ENCODE measurements at places on chromosomes 5 and 9. TPM values are rescaled to one million over a fixed set of nuclear protein-coding genes. Genes with fewer than 3 reads are reported as not detected.

DNA sequence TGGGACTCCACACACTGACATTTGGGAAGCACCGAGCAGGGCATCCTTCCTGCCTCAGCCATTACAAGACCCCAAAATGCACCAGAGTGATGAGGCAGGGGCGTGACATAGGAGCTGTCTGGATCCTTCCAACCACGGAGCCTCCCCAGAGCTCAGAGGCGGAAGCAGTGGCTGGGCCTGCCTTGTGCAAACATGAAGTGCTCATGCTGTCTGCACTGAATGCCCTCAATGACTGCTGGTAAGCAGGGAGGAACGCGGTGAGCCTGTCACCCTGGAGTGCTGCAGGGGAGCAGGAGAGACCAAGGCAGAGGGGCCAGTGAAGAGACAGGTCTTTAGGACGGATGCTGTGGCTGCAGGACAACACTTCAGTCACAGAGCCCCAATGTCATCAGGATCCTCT is 60.2 kb upstream of the HRH2 start:
- DNase-seq: no peak

DNA sequence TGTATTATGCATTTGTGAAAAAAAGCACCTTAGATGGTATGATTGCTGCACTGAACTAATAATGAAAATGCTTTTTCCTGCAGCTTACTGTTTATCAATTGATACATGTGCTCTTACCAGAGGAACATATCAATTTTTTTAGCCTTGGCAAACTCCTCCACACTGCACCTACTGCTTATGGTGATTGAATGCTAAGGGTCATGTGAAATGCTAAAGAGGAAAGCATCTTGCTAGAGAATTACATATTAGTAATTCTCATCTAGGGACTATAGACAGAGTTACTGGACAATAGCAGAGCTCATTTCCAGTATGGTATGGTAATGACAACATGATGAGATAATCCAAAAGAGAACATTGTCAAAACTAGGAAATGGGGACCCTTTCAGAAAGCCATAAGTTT is 817.1 kb downstream of the CDH12 start:
- no peak for DNase-seq

- no peak for DNase-seq
Measured at GRCh38 chr5:61455179-61456006, 123.3 kb downstream of the ZSWIM6 start.

GRCh38 chr9:106862821-106863720 is at the start of gene ZNF462:
ZNF462 (plus strand) TSS chr9:106863166; CDS start chr9:106923384, 60,218 bp downstream.
- no peak for DNase-seq

- no peak for DNase-seq
Measured at GRCh38 chr5:138745268-138745667, 8.0 kb upstream of the CTNNA1 start.

DNA sequence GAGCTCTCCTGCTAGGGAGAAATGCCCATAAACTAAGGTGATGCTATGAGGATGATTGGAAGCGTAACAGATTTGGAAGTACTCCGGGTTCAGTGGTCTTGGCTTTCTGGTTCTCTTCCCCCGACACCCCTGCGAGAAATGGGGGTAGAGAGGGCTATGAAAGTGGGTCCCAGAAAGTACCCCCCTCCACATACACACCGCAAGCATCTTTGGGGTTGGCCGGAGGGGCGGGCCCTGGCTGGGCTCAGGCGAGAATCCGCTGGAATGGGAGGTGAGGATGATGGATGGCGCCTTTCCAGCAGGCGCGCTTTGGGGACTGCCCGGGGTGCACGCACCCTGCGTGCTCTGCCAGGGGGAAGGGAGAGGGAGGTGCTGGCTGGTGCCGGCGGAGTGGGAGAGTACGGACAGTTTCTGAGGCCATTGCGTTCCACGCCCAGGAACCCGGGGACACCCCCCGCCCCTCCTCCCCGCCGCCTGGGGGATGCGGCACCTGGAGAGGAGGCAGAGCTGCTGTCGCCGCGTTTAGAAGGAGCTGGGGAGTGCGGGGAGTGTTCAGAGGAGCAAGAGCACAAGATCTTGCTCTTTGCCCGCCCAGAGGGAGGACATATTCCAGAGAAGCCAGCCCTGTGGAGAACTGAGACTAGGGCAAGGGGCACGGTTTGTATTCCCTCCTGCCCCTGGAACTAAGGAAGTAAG is 1.9 kb downstream of the PCSK5 start:
- DNase-seq: no peak

GRCh38 chr5:1405539-1406530 is 39.4 kb downstream of the SLC6A3 start:
- no peak for DNase-seq

DNA sequence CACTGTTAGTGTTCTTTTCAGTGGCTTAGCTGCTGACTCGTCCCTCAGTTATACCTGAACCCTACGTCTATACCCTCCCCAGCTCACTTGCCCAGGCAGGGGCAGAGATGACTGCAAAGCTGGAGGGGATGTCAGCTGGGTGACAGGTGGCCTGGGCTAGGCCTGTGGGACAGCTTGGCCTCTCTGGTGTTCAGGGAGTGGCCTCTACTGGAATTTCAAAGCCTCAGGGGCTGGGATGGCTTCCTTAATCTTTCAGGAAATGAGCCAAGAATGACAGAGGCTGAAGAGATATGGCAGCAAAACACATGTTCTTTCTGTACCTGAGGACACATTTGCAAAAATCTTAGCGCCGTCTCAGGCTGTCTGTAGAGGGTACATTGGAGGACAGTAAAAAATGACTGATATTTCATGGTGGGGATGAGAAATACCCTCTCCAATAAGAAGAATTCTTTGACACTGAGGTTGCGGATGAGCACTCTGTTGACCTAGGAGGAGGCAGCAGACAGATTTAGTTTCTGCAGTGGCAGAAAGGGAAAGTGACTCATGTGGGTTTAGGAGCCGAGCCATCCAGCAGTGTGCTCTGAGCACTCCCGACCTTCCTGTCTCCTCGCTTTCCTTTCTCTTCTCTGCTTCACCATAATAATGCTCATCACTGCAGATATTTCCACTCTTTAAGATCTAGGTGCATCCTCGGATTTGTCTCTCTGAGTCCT is 54.4 kb downstream of the ENTREP1 start:
- DNase-seq: no peak

GRCh38 chr5:159208514-159209437 is 577 bp downstream of the RNF145 start:
- DNase-seq: no peak

- DNase-seq: no peak
Measured at GRCh38 chr9:8534828-8535227, 735.2 kb upstream of the DMAC1 start.

GRCh38 chr9:70049236-70049635 is 5.6 kb downstream of the MAMDC2 start:
- DNase-seq: peak; percentile 30

- peak; percentile 41 for DNase-seq
Measured at GRCh38 chr5:32223972-32224609, 50.0 kb upstream of the GOLPH3 start.

GRCh38 chr5:33312571-33313549 is 127.9 kb upstream of the TARS1 start:
- peak; percentile 47 for DNase-seq

- DNase-seq: no peak
Measured at GRCh38 chr9:135127718-135128670, 40.5 kb downstream of the OLFM1 start.

DNA sequence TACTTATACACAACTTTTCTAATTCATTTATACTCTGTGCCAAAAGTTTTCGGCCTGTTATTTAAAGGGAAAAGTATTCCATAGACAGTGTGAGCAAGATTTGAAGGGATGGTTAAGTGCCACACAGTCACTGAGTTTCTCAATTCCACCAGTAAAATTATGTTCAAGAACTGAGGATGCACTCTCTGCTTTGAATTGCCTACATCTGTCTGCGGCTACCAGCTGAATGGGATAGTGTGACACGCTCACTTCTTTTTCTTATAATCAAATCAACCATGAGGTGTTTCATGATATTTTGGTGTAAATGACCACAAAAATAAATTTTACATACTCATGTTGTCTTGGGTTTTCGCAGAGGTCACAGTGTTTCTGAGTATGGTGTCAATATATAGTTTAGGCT is 218.4 kb upstream of the TMEM161B start:
- DNase-seq: no peak

DNA sequence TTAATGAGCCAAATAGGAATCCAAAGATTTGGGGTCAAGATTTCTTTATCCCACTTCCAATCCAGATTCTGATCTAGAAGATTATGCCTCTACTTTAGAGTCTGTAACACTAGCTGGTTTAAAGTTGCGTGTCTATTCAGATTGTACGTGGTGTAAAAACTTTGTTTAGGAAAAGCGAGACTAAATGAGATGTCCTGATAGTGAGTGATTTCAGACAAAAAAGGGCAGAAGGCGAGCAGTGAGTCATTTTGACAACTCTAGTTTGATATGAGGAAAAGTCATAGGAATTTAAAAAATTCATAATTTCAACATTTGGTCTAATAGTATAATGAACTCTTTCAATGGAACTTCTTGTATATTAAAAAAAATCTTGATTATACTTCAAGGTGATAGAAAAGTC is 119.6 kb upstream of the KLF9 start:
- DNase-seq: no peak

Gene PLEKHG4B
- 0.37 TPM for polyA plus RNA-seq

Gene CCDC192
- not detected for polyA plus RNA-seq

Gene ZDHHC12
- 23.2 TPM for polyA plus RNA-seq

Gene LURAP1L
- 40.8 TPM for polyA plus RNA-seq

Gene SURF6
- polyA plus RNA-seq: 6.2 TPM

Gene C5orf52
- not detected for polyA plus RNA-seq

Gene FOXD4L3
- not detected for polyA plus RNA-seq

Gene LOX
- polyA plus RNA-seq: 228 TPM

Gene RFESD
- polyA plus RNA-seq: 3.0 TPM

Gene OSMR
- polyA plus RNA-seq: 100 TPM
